ENCODE measurements at places on chromosomes 2 and 18. TPM values are rescaled to one million over a fixed set of nuclear protein-coding genes. Genes with fewer than 3 reads are reported as not detected.

The DUSP2 gene
- 0.76 TPM for total RNA-seq

- peak; percentile 52 for DNase-seq
Measured at GRCh38 chr2:209918251-209918650, 84.2 kb upstream of the RPE start.

DNA sequence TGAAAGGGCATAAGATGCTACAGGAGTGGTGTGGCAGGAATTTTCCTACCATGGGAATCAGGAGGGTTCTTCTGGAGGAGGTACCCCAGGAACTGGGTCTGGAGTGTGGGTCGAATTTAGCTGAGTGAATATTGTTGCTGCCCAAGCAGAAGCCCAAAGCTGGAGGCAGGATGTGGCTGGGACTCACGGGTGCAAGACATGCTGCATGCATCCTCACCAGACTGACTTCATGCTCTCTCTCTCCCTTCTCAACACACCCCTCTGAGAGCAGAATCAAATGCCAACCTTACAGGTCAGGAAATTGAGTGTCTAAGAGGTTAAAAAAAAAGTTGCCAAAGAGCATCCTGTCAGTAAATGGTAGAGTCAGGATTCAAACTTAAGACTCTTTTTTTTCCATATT lies 78.8 kb upstream of the TTC39C start:
- no peak for DNase-seq

DNA sequence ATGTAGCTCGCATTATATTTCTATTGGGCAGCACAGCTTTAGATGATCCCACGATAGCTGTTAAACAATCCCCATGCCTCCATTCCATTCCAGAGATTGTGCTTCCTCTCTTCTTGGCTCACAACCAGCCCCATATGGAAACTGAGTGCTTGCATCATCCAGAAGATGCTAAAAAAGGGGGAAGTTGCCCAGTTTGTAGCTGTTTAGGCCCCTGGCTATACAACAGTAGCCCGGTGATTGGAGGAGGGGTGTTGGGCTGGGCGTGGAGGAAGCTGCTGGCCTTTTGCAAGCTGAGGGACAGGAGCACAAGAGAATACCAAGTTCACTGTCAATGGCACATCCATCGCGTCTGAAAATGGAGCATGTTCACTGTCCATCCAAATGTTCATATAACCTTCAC lies 360.2 kb downstream of the ALK start:
- no peak for DNase-seq

- DNase-seq: no peak
Measured at GRCh38 chr18:10679557-10680270, 153.9 kb downstream of the NAPG start.

DNA sequence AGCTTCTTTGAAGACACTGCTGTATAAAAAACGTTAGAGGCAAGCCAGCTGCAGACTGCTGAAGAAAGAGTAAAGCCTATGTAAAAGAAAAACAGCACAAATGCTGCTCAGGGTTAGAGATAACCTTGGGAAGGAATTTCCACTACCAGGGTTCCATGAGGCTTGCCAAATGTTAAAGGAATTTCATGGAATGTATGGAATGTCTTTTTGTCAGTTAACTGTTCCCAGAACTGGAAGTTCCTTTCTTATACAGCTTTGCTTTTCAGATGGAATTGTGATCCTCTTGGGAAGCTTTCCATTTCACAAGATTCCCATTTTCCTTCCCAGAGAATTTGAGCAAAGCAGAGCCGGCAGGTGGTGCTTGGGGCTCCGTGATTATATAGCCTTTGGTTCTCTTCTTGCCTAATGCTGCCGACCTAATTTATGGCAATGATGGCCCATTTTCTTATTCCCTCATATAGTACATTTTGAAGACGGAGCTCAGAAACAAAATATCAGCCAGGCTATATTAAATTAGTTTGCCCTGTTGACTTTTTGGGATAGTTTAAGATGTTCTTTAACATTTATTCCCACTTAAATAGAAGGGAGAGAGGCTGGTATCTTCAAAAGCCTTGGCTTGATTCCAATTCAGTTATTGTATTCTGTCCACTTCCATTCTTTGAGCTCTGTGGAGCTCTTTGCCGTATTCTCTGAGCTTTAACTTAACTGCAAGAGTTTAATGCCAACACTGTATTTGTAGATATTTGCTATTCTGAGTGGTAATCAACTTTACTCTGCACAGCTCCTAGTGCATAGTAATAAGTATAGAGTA lies 162.3 kb downstream of the PHLPP1 start:
- no peak for DNase-seq

GRCh38 chr2:211941216-211941747 lies 597.3 kb downstream of the ERBB4 start:
- DNase-seq: no peak
